Activated CD8-positive, alpha-beta memory T cell treated with anti-CD3 and anti-CD28 coated beads for 4 hours (primary cell): ENCODE measurements at places on chromosomes 12 and 14.

- no peak for DNase-seq
These were observed 46.0 kb upstream of the TCL1A start for GRCh38 chr14:95759941-95760340.

- DNase-seq, result no peak
These were observed 22.0 kb downstream of the SLC25A21 start for GRCh38 chr14:37150414-37150813.

GRCh38 chr14:94077111-94077821 is 3.7 kb downstream of the DDX24 start:
- no peak for DNase-seq

DNA sequence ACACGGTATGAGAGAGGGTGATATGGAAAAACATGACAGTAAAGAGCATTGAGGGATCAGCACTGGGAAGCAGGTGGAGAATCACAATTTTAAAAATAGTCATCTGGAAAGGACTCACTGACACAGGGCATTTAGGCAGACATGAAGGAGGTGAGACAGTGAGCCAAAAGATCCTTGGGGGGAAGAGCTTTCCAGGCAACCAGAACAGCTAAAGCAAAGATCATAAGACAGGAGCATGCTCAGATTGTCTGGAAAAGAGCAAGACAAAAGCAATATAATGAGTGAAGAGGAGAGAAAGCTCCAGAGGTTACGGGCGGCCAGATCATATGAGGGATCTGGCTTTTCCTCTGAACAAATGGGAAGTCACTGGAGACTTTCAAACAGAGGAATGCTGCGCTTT is 63.9 kb downstream of the DENND5B start:
- DNase-seq, result no peak

DNA sequence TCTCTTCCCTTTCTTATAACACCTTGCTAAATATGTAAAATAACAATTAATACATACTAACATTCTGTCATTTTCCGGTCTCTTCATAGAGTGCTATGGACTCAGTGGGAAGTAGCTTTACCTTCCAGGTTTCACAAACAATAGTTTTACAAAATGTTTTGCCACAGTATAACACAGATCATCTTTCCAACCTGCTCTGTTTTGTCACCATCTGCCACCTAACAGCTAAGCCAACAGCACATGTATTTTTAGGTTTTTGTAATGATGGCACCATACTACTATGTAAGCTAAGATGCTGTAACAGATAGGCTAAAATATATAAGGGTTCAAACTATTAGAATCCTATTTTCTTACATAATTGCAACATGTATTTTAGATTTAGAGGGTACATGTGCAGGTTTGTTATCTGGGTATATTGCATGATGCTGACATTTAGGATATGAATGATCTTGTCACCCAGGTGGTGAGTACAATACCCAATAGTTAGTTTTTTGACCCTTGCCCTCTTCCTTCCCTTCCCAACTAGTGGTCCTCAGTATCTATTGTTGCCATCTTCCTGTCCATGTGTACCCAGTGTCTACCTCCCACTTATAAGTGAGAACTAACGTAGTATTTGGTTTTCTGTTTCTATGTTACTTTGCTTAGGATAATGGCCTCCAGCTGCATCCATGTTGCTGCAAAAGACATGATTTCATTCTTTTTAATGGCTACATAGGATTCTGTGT is 8.7 kb downstream of the RHOJ start:
- DNase-seq, result no peak

DNA sequence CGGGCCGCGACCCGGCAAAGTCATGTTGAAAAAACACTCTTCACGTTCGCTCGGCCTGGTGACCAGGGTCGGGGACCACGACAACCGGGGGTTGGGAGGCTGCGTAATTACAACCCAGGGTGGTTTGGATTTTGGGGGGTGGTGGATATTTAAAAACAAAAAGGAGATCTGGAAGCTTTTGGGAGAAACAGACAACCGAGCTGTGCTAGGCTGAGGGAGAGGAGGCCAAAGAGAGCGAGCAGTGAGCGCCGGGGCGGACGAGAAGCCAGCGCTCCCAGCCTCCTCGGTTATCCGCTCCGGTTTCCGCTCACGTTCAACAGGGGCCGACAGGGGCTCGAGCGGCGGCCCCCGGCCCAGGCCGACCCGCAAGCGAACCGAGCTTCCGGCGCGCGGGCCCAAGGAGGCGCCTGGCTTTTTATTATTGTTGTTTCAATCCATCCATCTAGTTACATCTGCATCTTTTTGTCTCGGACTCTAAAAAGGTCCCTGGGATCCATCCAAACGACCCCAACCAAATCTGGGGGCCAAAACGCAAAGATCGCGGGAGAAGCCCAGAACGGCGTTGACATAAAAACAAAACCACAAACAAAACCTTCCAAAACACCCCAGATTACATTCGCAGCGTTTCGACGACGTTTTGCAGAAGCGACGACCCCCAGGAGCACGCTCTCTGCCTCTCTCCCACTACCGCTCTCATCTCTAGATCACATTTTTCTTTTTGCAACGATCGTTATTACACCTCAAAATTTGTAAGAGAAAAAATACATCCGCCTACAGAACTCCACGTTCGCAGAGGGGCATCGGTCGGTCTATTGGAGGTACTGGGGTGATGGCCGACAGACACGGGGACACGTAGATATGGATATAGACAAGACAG is 771 bp downstream of the OTX2 start:
- no peak for DNase-seq

- DNase-seq, result no peak
These were observed 39.1 kb downstream of the ADCK1 start for GRCh38 chr14:77838831-77839511.

- no peak for DNase-seq
These were observed 769.4 kb upstream of the USP15 start for GRCh38 chr12:61490526-61491498.

DNA sequence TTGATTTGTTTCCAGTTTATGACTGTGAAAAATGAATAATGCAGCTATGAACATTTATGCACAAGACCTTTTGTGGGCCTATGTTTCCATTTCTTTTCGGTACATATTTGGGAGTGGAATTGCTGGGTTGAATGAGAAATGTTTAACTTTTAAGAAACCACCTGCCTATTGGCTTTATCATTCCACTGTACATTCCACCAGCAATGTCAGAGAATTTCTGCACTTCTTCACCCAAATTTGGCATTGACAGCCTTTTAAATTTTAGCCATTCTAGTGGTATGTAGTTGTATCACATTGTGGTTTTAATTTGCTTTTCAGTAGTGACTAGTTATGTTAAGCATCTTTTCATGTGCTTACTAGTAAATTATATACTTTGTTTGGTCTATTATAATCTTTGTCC is 317.0 kb upstream of the TMTC1 start:
- no peak for DNase-seq

DNA sequence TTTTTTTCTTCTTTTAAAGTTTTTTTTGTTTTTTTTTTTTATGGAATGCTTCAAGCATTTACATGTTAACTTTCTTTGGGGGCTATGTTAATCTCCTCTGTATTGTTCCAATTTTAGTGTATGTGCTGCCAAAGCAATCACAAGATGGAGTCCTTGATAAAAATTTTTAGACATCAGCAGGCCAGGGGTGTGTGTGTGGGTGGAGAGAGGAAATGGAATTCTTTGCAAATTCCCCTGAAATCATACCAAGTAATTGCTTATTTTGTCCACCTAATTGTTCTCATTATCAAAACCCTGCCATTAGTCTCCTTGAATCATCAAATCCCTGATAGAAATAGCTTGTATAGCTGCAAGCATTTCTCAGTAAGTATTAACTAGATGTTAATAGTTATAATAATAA is 21.7 kb downstream of the RNF212B start:
- DNase-seq, result no peak

- DNase-seq, result no peak
These were observed 377.3 kb downstream of the EMP1 start for GRCh38 chr12:13573698-13574321.

- DNase-seq, result peak; percentile 58
These were observed 14.1 kb upstream of the TMEM119 start for GRCh38 chr12:108611884-108612415.

DNA sequence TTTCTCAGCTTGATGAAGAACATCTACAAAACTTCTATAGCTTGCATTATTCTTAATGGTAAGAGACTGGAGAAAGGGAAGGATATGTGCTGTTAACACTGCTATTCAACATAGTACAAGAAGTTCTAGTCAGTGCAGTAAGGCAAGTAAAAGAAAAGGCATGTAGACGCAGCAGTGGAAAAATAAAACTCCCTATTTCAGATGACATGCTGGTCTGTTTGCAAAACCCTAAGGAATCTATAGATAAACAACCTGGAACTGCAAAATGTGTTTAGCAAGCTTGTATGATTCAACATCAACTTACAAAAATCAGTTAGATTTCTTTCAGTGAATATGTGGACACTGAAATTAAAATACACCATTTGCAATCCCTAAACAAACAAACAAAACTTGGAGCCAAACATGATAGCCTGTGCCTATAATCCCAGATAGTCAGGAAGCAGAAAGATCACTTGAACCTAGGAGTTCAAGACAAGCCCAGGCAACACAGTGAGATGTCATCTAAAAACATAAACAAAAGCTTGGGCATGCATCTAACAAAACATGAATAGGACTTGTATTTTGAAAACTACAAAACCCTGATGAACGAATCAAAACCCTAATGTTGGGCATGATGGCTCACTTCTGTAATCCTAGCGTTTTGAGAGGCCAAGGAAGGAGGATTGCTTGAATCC is 293.6 kb upstream of the RGS6 start:
- no peak for DNase-seq
